ENCODE measurements at places on chromosomes 3 and 15. TPM values are rescaled to one million over a fixed set of nuclear protein-coding genes. Genes with fewer than 3 reads are reported as not detected.

DNA sequence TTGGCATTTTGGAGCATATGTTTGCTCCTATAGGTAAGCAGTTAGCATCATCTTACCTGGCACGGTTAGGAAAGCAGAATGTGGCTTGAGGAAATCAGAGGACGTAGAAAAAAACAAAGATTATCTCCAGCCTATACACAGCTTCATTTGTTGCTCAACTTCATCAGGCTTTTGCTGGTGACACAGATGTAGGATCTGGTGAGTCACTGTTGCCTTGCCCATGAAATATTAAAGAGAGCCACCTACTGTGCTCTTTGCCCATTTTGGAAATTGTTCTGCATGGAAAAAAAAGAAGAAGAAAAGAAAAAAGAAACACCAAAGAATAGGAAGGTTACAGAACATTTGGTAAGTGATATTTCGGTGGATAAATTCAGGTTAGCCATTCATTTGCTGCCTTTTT, 3.8 kb downstream of the IL1RAP start:
- DNase-seq: no peak

FBXL2 gene
- 32.1 TPM for polyA plus RNA-seq

- DNase-seq: no peak
These were observed 244.8 kb upstream of the RGMA start for GRCh38 chr15:93333796-93334195.

DNA sequence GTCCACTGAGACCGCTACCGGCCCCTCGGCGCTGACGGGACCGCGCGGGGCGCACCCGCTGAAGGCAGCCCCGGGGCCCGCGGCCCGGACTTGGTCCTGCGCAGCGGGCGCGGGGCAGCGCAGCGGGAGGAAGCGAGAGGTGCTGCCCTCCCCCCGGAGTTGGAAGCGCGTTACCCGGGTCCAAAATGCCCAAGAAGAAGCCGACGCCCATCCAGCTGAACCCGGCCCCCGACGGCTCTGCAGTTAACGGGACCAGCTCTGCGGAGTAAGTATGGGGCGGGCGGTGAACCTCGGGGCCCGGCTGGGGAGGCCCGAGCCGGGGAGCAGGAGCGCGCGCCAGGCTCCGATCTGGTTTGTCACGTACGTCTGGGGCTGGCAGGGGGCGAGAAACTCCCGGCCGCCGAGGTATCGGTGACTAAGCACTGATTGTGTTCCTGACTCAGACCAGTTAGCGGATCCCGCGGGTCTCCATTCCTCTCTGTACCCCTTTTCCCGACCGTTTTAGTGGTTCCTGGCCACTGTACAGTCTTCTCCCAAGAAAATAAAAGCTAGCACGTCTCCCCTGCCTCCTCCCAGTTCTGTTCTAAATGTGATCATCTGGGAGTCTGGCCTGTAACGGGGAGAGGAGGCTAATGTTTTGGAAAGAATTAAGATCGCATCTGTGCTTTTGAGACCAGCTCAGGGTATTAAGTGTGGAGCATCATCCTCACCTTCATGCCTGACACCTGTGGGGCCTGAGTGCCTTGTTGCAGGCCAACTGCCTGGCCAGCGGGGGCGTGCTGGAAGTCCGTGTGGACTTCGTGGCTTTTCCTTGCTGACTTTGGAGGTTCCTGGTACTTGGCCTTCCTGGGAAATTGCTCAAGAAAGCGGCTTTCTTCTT, 691 bp downstream of the MAP2K1 start:
- DNase-seq: no peak

- no peak for DNase-seq
These were observed 16.6 kb downstream of the ABTB1 start for GRCh38 chr3:127689266-127689860.

DNA sequence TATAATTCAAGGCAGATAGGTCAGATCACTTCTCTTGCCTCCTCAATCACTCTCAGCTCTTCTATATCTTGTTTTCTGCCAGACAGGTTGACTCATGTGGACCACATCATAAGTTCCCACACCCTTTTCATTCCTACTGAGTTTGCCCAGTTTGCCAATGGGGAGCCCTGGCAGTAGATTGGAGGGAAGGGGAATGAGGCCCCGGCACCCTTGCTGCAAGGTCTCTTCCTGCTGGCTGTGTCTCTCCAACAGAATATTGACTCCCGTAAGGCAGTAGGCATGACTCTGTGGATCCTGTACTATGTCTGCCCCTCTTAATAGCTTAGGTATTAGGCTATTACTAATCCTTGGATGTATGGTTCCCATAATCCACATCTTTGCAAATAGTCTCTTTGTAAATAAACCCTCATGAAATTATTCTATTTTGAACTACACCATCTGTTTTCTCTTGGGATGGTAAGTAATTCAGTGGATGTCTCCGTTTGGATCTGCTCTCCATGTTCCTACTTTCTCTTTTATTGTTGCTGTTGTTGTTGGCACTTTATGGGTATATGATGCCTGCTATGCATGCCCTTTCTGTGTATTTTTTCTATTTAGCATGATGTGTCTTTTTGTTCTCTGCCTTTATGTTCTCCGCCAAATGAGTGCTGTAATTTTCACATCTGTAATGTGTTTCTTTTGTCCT, 65.5 kb upstream of the DCBLD2 start:
- DNase-seq: no peak

GRCh38 chr3:152621967-152622810, 212.7 kb upstream of the P2RY1 start:
- no peak for DNase-seq

PHLDB2 gene
- 77.8 TPM for polyA plus RNA-seq

NEK11 gene
- polyA plus RNA-seq: 25.7 TPM
